ENCODE measurements at places on chromosomes 5 and 9.

- no peak for DNase-seq
Observed at GRCh38 chr5:60685700-60686099, 14.3 kb downstream of the DEPDC1B start.

GRCh38 chr5:172910828-172911627, 48.2 kb upstream of the RPL26L1 start:
- peak; percentile 48 for DNase-seq

DNA sequence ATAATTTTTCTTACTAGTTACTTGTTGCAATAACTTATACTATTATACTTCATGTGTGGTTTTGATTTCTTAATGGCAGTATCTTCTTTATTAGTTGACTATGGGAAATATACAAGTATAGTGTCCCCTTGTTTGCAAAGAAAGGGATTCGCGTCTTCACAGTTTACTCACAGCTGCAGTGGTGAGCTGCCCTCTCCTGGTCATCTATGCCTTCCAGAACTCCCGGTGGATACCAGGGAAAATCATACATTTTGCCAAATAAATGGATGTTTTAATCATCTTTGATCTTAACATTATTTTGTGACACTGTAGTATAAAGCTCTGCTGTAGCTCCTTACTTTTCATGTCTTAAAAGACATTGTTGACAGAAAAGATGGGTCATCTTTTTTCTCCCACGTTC, 142.0 kb downstream of the ZCCHC7 start:
- DNase-seq, result no peak

- no peak for DNase-seq
Observed at GRCh38 chr9:137778914-137779313, 98.7 kb upstream of the CACNA1B start.

GRCh38 chr9:134724202-134724911, 82.8 kb downstream of the COL5A1 start:
- no peak for DNase-seq

DNA sequence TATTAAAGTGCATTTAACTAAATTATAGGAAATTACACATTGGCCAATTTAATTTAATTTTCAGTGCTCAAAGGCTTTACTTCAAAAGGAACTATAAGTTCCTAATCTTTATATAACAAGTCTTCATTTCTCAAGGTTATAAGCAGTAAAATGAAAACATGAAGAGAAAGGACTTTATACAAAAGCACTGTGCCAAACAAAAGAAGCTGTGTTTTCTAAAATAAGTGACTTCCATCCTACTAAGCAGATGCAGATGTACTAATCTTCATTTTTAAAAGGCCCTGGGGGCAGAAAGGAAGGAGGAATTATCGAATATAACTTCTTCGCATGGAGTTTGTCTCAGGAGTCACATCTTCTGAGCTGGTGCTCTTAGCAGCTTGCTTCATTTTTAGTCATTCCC, 81.4 kb downstream of the SHC3 start:
- DNase-seq, result no peak

DNA sequence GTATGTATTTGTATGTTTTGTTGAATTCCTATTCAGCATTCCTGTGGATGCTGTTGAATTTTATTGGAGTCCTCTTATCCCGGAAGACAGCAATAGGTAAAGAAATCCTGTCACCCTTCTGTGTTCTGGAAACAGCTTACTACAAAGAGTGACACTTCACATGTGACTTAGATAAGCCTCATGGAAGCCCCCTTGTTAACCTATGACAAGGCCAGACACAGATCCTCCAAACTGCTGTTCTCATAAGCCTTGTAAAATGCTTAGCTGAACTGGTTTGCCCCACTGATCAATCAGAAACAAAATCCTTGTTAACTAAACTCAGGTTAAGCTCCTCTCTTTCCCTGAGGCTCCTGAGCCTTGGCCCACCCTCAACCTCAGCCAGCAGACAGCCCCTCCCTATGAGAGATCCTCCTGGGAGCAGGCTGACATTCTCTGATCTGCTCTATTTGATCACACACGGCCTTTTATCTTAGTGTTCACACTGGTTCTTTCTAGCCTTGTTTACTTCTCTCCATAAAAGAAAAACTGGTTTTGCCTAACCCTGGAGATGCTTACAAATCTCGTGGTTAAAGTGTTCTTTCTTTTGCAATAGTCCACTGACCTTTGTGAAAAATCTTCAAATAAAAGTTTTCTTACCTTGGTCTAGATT, 29.4 kb upstream of the ATP6V1G1 start:
- DNase-seq, result no peak

DNA sequence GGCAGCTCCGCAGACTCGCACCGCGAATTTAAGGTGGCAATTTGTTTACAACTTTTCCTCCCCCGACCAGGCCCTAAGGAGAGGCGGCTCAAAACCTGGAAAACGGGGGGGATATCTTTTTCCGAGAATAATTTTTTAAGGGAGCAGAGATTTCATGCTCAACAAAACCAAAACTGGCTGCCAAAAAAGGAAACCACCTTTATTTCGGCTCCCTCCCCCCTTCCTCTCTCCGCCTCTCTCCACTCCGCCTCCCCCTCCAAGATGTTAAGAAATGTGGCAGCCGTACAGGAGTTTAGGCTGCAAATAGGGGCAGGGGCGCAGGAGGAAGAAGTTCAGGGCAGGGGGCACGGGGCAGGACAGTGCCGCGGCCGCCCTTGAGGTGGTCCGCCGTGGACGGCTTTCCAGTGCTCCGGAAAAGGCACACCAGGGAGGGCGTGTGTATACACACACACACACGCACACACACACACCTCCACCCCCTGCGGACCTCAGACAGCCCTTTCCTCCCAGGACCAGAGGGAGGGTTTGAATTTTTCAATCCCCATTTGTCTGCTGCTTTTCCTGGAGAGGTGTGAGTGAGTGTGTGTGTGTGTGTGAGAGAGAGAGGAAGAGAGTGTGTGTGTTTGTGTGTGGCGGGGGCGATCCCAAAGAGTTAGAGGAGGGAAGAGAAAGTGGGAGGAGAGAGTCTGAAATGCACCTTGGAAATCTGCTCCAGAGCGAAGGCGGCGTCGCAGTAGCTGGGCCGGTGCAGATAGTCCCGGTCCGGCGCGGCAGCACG, 9.1 kb downstream of the PTCH1 start:
- peak; percentile 39 for DNase-seq

DNA sequence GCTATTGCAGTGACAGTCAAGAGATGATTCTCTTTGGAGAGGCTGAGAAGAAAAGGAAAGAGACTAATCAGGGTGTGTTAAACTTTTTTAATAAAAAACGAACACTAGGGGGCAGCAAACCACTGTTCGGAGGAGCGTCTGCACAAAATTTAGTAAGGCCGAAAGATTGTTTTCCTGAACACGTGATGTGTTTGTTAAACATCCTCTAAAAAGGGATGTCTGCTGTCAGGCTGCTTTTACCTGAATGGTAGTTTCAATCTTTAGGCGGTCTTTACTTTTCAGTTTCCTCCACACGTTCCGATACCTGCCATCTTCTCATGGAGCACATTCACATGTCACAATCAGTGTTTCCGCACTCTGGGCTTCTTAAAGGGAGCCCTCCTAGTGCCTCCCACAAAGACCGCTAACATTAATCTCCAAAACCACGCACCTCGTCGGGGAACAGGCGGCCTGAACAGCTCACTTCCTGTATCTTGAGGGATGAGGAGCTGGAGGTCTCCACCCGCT, 125.2 kb downstream of the GPBP1 start:
- peak; percentile 29 for DNase-seq
